ENCODE measurements at places on chromosomes 1 and 21.
A peak's percentile ranks its signal among the peaks of the same experiment; 100 is the strongest.

DNA sequence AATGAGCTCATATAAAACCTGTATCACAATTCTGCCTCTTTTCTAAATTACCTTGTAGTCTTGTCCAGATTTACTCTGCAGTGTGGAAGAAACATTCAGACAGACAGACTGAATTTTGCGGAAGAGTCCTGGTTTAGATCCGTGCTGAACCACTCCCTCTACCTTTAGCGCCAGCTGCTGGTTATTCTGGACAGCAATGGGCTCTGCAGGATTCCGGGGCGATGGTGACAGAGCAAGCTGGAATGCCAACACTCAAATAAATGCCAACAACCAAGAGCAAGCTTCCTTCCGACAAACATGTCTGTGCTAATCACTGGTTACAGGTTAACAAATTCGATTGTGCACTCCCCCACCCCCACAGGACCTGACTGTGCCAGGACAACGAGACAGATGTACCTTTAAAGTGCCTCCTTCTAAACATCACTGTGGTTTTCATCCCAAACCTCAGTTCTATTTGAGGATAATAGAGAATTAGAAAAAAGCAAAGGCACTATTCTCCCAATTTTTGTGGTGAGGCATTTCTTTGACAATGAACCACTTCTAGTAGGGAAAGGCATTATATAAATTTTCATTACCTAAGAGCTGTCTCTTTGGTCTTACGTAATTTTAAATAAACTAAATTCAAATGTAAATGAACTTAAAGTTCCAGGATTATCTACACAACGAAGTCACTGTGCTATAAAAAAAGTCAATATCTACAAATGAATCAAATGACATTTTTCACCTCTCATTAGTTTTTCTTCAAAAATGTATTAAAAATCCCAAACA lies 90.4 kb downstream of the INTS7 start:
- DNase-seq, result peak; percentile 22

GRCh38 chr1:41809692-41810091 lies 109.0 kb downstream of the HIVEP3 start:
- no peak for DNase-seq

- DNase-seq, result no peak
Measured at GRCh38 chr1:218694636-218695035, 349.5 kb downstream of the TGFB2 start.

GRCh38 chr1:216045400-216045799 lies 377.8 kb downstream of the USH2A start:
- DNase-seq, result peak; percentile 97

DNA sequence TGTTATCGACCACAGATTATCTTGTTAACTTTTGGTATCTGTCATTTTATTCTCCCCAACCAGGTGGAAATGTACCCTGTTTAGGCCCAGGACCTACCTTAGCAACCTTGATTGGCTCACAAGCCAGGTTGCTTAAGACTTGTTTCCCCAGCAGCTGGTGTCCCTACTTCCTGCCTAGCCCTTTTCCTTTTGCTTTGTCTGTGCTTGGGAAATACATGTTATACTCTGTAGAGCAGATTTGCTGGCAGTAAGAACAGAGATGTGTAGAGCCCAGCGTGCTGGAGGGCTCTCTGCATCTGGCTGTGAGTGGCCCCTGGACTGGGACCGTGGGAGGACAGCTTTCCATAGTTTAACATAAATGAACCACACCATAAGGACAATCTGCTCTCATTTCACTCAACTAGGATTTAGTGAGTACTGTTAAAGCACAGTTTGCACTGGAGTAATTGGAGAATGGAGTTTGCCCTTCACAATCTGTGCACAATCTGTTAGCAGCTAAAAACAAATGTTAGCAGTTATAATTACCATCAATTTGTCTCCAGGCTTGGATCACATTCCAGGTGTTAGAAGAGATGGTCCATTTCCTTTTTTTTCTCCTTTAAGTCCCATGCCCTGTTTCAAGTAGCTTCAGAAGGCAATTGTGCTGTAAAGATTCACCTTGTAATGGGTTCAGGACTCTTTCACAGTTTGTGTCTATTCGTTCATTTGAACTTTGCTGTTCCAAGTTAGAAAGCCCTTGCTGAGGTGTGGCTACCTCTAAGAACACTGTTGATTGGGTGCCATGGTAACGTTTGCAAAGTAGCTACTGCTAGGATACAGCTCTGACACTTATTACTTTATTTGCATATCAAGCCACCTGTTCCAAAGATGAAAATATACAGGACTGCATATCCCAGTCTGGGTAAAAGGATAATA lies at the start of gene APOBEC4:
Gene APOBEC4, minus strand, starts transcription at position 770 of the 915 bp plus-strand sequence. CDS start 4,535 bp downstream, outside the sequence.
- DNase-seq, result no peak

GRCh38 chr21:44199448-44199847 lies 41.3 kb downstream of the ICOSLG start:
- no peak for DNase-seq

GRCh38 chr1:46820560-46821060 lies 21.8 kb downstream of the CYP4B1 start:
- DNase-seq, result no peak

DNA sequence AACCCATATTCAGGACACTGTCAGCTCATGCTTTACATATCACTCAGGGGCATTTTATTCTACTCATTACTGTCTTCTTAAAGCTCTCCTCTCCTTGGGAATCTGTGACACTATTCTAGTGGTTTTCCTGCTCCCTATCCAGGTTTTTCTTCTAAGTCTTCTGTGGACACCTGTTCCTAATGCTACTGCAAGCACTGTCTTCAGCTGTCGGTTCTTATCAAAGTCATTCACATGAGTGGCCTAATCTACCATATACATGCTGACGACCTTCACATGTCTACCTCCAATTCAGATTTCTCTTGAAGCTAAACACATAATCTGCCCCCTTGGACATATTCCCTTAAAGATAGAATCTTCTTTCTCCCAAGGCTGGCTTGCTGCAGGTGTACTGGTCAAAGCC lies 39.8 kb upstream of the PRRX1 start:
- no peak for DNase-seq

- DNase-seq, result peak; percentile 97
Measured at GRCh38 chr1:14742181-14742980, 143.9 kb downstream of the KAZN start.

Measured in fibroblast of skin of right biceps (primary cell).